Camera-type eye (tissue), 1 donor: ENCODE measurements at places on chromosomes 5 and 9. TPM values are rescaled to one million over a fixed set of nuclear protein-coding genes. Genes with fewer than 3 reads are reported as not detected.

ELAVL2 gene
- 37.8 TPM for total RNA-seq

FAM200C gene
- total RNA-seq: 25.1 TPM

SOHLH1 gene
- total RNA-seq: 0.99 TPM

BTNL3 gene
- total RNA-seq: not detected

CSF1R gene
- total RNA-seq: 22.4 TPM

DEPDC1B gene
- 12.0 TPM for total RNA-seq

APBA1 gene
- total RNA-seq: 24.6 TPM

FBXO38 gene
- 78.3 TPM for total RNA-seq

PCDHB5 gene
- total RNA-seq: 8.4 TPM

SPOUT1 gene
- 28.3 TPM for total RNA-seq

THBS4 gene
- total RNA-seq: 217 TPM

KLHL9 gene
- total RNA-seq: 68.1 TPM

RLN2 gene
- not detected for total RNA-seq

DOK3 gene
- 4.8 TPM for total RNA-seq

CDC20B gene
- total RNA-seq: 0.38 TPM

PCDHGA9 gene
- 21.7 TPM for total RNA-seq

LCN15 gene
- total RNA-seq: not detected

TENT4A gene
- 32.9 TPM for total RNA-seq

ZNF346 gene
- 41.1 TPM for total RNA-seq

SLC6A19 gene
- 0.27 TPM for total RNA-seq

LPCAT1 gene
- total RNA-seq: 132 TPM

LECT2 gene
- total RNA-seq: not detected

FIBCD1 gene
- total RNA-seq: 10.2 TPM

CCDC69 gene
- total RNA-seq: 3.8 TPM

SMC2 gene
- 24.8 TPM for total RNA-seq

PNPLA7 gene
- 3.0 TPM for total RNA-seq

ADRA1B gene
- total RNA-seq: 1.8 TPM

NME5 gene
- 5.6 TPM for total RNA-seq

GPRIN1 gene
- total RNA-seq: 24.8 TPM

RASEF gene
- 2.8 TPM for total RNA-seq

SMIM33 gene
- not detected for total RNA-seq

MSX2 gene
- 0.82 TPM for total RNA-seq

PRDM9 gene
- total RNA-seq: not detected

TEX48 gene
- not detected for total RNA-seq

GFPT2 gene
- total RNA-seq: 17.5 TPM

CTNND2 gene
- 37.3 TPM for total RNA-seq

GPX3 gene
- 129 TPM for total RNA-seq

HRCT1 gene
- total RNA-seq: not detected

PCDH1 gene
- total RNA-seq: 23.0 TPM

FGF10 gene
- 9.4 TPM for total RNA-seq

PTGES gene
- 8.9 TPM for total RNA-seq

FOXD4L3 gene
- total RNA-seq: not detected

ACSL6 gene
- total RNA-seq: 73.4 TPM

TAF11L5 gene
- total RNA-seq: not detected

FOXD4 gene
- total RNA-seq: 0.82 TPM
